ENCODE measurements at places on chromosomes 1 and 21.

- peak; percentile 35 for DNase-seq
Measured at GRCh38 chr1:17419626-17420328, 19.7 kb downstream of the RCC2 start.

- no peak for DNase-seq
Measured at GRCh38 chr1:71039661-71040262, 7.9 kb downstream of the PTGER3 start.

DNA sequence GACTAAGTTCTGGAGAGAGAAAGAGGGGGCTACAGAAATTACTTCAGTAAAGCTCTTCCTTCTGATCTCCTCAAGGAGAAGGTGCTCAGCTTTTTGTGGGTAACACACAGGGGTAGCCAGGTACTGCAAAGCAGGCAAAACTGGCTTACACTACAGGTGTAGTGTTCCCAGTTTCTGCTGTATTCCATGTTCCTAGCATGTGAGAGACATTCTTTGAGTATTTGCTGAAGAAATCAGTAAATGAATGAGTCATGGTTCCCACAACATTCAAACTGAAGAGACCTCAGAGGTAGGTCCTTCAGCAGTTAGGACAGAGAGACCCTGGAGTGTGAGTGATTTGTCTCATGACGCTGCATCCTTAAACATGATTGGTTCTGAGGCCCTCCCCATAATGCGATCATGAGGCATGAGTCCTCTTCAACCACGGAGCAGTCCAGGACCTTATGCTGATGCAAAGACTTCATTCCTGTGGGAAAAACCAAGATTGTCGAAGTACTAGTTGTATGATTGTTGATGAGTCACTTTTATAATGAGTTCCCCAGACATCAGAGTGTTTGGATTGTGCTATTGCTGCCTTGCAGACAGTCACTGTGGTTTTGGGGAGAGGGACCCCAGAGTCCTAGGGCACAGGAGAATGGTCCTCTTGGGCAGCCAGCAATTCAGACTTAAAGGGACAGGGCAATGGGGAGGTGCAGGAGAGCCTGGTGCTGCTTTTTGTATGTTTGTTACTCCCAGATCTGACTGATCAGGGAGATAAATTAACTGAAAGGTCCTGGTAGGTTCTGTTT, 2.7 kb upstream of the OR10J4 start:
- DNase-seq: no peak

- no peak for DNase-seq
Measured at GRCh38 chr1:92016720-92017316, 13.0 kb upstream of the EPHX4 start.

DNA sequence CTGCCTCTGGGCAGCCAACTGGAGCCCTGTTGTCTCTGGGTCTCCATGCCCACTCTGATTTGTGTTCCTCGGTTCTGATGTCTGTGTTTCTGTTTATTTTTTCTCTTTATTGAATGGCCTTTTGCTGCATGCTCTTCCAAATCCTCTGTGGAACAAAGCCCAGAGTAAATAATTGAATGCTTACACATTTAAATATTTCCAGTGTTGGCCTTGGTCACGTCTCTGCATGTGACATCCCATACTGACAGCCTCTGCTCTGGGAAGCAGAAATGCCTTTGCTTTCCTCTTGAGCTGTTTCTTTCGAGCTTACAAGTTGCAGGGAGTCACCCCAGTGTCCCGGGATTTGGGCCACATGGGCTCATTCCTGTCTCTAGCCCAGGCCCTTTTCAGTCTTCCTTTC, 267.9 kb downstream of the PTPRU start:
- DNase-seq: no peak

Measured in stimulated activated CD8-positive, alpha-beta memory T cell treated with anti-CD3 and anti-CD28 coated beads, Interleukin-4, amount 100 ng/mL, for 1 hour (primary cell).